Activated T-cell treated with anti-CD3 and anti-CD28 coated beads, Interleukin-2, amount 50 U/mL, for 1 hour (primary cell): ENCODE measurements at places on chromosomes 11 and 22.

DNA sequence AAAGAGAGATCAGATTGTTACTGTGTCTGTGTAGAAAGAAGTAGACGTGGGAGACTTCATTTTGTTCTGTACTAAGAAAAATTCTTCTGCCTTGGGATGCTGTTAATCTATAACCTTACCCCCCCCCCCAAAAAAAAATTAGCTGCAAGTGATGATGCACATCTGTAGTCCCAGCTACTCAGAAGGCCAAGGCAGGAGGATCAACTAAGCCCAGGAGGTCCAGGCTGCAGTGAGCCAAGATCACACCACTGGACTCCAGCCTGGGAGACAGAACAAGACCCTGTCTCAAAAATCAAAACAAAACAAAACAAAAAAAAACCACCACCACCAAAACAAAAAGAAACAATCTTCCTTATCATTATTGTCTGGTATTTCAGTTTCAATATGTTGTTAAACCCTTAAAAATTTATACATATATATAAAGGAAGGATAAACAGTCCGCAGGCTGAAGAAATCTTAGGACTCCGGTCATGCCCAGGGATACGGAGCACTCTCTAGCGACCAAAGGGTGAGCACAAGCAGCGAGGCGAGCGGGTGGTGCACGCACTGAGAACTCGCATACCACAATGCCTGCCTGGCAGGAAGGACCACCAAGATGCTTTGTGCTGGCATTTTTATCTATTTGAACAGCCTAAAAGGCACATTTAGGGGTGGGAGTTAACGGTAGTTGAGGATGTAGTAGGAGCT lies 6.4 kb downstream of the POLDIP3 start:
- no peak for DNase-seq

DNA sequence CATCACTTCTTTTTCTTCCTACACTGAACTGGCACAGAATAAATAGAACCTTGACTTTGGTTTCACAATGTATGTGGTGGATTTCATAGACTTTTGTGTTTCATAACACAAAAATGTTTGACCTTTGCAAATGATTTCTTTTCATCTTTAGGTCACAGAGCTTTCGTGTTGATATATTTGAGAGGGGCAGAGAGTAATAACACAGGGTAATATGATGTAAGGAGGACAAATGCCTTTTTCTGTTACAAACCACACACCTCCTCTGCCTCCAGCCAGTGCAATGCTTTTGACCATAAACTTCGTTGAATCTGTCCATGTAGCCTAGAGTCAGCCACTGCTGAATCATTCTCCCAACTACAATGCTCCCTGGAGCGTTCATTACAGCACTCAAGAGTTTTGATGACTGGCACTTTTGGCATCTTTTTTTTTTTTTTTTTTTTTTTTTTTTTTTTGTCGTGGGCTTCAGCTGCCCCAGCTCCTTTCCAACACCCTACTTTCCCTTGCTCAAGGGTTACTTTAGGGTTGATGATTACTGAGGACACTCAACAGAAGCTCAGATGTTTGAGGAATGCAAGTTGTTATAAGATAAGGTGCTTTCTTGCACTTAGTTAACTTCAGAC lies 11.4 kb upstream of the CAT start:
- DNase-seq, result no peak

DNA sequence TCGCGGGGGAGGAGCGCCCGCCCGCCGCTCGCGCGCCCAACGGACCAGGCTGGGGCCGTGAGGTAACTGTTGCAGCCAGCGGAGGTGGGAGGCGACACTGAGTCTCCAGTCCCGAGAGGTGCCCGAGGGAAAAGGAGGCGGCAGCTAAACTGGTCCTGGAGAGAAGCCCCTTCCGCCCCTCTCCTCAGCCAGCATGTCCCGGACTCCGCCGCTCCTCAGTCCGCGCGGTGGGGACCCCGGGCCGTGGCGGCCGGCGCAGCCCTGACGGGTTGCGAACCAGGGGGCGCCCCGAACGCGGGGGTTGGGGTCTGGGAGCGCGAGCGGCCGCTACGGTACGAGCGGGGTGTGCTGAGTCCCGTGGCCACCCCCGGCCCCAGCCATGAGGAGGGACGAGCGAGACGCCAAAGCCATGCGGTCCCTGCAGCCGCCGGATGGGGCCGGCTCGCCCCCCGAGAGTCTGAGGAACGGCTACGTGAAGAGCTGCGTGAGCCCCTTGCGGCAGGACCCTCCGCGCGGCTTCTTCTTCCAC lies at the start of gene PDE3B:
PDE3B (plus strand) TSS at position 108 of the 529 bp plus-strand sequence; CDS start at position 380, 272 bp downstream.
- peak; percentile 76 for DNase-seq

DNA sequence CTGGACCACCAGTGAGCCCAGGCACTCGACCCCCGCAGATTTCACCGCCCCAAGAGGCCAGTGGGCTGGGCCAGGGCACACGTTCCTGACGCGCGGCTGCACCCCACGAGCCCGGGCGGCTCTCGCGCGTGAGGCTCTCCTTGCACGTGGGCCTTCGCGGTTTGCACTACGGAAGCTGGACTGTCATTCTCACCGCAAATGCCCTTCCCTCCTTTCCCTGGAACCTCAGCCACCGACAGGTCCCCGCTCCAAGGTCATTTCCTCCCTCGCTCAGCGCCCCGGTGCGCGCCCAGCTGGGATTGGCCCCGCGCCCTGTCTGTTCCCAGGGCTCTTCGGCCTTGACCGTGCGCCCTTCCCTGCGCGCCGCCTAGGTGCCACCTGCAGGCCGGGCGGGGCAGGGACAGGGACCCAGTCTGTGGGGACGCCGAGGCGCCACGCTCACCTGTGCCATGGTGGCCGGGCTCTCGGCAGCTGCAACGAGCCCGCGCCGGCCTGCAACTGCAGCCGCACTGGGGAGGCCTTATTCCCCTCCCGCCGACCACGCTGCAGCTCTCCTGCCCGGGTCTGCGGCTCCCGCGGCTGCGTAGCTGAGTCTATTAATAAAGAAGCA lies 2.1 kb upstream of the CPT1A start:
- DNase-seq, result peak; percentile 79

DNA sequence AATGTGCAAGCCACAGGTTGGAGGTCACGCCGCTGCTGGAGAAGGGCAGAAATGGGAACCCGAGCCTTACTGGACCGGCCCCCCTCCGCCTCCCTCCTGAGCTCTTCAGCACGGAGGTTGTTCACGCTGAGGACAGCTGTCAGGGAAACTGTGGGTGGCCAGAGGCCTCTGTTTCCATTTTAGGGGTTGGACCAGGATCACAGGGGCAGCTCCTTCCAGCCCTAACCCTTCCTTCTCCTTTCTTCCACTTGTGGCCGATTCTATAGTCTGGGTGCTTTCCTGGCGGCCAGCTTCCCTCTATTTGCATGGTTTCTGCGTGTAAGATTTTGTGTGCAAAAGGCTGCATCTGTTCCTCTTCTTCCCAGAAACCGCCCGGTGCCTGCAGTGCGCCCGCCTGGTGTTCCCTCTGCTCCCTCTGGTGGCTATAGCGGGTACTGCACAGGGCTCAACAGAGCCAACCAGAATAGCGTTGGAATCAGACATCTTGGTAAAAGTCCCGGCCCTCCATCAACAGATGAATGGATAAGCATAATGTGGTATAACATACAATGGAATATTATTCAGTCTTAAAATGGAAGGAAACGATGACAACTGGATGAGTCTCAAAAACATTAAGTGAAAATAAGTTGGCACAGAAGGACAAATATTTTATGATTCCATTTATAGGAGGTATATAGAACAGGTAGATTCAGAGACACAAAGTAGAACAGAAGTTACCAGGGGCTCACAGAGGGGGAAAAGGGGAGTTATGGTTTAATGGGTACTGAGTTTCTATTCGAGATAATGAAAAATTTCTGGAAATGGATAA lies 8.4 kb upstream of the SLC22A8 start:
- peak; percentile 86 for DNase-seq

- no peak for DNase-seq
Measured at GRCh38 chr11:105368711-105369110, 229.1 kb upstream of the CARD18 start.
